DMS53 (cell line): ENCODE measurements at places on chromosomes 11 and 22.
A peak's percentile ranks its signal among the peaks of the same experiment; 100 is the strongest.

DNA sequence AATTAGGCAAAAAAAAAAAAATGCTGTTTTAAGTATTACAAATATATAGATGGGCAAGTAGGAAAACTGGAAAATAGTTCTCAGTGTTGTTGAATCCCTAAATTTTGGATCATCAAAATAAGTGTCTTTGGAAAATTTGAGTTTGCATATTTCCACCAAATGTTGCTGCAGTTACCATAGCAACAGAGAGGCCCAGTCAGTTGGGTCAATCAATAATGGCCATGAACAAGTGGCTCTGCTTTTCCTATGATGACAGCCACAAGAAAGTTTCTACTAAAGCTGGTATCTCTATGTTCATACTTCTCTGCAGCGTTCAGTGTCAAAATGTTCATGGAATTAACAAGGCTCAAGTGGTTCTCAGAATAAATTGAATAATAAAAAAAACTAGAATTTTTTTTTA lies 79.1 kb downstream of the SERGEF start:
- DNase-seq: peak; percentile 57

DNA sequence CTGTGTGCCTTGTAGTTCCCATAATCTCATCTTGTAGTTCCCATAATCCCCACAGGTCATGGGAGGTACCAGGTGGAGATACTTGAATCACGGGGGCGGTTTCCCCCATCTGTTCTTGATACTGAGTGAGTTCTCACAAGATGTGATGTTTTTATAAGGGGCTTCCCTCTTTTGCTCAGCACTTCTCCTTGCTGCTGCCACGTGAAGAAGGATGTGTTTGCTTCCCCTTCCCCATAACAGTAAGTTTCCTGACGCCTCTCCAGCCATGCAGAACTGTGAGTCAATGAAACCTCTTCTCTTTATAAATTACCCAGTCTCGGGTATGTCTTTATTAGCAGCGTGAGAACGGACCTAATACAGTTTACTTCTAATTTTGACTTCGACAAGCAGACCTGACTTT lies 14.0 kb upstream of the SMIM38 start:
- no peak for DNase-seq

DNA sequence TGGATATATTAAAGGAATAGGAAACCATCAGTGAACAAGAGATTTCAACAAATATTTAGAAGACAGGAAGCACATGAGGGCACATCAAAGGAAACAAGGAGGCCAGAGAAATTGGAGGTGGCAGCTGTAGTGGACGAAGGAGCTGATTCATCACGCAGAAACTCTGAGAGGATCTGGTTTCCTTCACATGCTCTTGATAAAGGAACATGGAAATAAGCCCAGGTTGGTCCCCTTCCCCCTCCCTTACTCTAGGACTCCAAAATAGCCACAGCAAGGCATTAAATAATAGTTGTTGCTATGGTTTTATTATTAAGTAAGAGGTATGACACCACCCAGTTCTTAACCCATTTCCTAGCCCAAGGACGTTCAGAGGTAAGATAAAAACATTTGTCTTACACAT lies 11.3 kb downstream of the IZUMO1R start:
- DNase-seq: no peak

DNA sequence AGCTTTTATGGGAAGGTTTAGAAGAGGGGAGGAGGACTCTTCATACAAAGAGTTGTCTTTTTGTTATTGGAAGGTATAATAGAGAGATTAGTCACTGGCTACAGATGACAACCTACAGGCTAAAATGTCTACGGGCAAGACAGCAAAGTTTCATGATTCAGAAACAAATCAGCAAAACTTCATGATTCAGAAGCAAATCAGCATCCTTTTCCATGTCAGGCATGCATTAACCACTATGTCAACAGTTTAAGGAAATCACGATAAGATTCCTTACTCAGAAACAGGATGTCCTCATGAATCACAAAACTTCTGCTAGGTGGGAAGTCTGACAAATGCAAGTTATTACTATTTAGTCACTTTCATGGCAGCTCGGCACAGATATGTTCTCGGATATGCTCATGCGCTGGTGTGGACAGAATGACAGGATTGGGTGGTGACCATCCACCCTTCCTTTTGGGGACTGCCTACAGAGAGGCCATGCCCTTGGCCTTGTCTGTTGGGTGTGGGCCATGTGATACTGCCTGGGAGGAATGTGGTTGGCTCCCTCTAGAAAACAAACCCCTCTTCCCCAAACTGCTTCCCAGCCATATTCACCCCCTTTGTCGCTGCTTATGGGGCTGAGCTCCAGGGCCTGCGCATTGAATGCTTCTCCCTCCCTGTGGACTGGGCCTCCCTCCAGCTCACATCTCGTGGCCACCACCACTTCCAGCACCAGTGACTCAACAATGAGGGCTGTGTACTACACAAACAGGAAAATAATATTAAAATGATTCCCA lies 10.1 kb downstream of the C11orf91 start:
- no peak for DNase-seq

- DNase-seq: peak; percentile 40
These were observed 29.9 kb downstream of the GAL start for GRCh38 chr11:68714060-68714856.

- DNase-seq: peak; percentile 92
These were observed 27.3 kb downstream of the ARHGEF17 start for GRCh38 chr11:73335204-73335923.

DNA sequence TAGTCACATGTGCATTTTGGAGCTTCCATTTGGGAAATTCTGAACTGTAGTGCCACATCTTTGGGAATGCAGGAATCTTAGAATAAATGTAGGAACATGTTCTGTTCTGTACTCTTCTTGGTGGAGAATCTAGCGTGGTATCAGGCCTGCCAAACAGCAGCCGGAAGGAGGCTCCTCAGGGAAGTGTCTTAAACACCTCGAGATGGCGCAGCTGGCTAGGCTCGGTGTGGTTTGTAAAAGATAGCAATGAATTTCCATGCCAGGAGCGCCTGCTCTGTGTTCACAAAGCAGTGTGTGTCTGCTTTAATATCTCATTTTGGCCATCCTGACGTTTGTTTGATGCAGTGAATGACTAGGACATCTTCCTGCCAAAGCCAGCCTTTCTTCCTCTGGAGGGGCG lies 145.1 kb downstream of the ATXN10 start:
- DNase-seq: no peak

DNA sequence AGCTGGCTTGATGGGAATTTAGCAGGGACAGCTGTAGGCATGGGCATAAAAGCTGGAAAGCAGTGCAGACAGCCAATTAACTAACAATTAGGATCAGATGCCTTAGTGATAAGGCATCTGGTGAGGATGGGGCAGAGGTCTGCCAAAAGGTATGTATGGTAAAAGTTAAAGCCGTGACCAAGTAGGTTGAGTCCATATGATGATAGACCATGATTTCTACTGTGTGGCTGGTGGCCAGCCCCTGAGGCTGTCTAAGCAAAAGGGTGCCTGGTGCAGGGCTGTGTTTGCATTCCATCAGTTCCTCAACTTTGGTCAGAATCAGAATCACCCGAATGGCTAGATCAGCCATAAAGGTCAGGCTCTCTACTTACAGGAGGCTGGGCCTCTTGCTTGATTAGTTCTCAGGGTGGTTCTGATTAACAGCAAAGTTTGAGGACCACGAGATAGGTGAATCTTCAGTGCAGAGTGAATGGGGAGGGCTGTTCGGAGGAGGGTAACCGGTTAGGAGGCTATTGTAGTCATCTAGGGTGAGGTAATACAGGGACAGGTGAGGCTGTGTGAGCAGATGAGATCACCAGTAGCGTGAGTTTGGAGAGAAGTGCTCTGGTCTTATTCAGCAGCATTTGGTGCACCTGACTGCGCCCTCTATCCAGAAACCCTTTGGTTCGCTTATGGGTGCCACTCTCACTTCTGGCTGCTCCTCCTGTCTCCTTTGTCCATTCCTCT lies 27.2 kb downstream of the PPFIBP2 start:
- DNase-seq: peak; percentile 60

DNA sequence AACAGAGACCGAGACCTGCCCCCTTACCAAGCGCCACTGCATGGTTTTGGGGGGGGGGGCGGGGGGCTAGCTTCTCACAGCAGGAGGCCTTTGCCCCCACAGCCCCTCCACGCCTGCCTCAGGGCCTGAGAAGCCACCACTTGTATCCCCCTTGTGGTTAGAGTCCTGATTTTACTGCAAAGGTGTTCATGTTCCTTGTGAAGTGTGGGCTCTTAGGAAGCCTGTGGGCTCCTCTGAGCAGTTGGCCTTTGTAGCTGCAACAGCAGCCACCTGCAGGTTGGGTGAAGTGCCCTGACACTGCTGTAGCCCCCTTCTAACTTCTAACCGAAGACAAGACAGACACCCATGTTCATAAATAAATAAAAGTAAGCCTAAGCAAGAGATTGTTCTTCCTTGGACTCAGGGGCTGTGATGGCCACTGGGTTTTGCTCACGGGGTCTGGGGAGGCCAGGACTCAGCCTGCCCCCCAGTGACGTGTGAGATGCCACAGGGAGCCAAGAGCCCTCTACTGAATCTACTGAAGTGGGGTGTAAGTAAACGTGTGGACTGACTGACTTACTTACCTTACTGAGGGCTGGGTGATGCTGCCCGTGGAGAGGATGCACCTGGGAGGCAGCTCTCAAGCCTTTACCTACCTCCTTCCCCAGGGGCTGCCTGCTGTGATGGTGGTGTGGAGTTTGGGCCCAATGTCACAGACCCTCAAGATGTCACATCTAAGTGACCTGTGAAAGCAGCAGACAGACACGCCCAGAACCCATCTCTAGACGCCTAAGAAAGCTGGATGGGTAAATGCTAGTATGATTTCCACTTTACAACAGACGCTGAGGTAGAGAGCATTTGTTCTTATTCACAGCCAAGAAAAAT lies 25.8 kb downstream of the USP35 start:
- DNase-seq: no peak

- DNase-seq: peak; percentile 46
These were observed 4.2 kb downstream of the LGR4 start for GRCh38 chr11:27468209-27468994.

- no peak for DNase-seq
These were observed 71.2 kb upstream of the B3GAT1 start for GRCh38 chr11:134483291-134483690.

GRCh38 chr22:21657360-21658032 lies 8.3 kb upstream of the PPIL2 start:
- DNase-seq: peak; percentile 85

DNA sequence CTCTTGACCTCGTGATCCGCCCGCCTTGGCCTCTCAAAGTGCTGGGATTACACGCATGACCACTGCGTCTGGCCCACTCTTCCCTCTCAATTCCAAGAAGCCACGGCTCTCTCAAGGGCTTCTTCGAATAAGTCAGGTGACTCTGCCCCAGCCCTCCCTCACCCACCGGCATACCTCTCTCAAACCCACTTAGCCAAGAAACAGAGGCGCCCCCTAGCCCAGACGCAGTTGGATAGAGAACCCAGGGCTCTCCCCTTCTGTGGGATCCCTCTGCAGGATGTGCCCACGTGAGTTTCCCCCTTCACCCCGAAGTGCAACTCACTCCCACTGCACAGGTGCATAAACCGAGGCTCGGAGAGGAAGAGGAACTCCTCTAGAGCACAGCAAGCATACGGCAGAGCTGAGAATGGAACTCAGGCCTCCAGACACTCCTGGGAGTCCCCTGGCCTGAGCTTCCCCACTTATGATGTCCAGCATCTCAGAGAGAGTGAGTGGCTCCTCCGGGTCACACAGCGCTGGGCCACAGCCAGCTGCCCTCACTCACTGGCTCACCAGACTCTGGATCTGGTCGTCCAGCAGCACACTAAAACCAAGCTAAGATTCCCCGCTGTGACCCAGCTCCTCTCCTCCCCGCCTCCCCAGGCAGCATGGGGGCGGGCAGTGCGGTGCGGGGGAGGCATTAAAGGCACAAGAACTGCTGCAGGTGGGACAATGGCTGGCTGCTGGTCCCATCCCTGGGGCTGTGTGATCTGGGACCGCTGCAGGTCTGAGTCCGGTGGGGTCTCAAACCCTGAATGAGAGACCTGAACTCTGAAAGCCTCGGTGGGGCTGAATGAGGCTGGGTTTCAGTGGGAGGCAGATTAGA lies 16.8 kb upstream of the RGL4 start:
- no peak for DNase-seq

DNA sequence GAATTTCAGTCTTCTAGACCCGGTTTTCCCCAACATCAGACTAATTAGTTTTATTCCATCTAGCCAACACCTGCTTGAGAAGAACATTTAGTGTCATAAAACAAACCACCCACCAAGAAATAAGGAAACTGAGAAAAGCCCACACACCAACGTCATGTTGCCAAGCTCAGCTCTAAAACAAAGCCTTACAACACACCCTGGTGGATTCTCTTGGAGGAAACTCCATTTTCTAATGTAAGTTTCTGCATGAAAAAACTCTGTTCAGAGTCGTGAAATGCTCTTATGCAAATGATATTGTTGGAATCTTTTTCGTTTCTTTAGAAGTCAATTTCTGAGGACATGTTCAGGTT lies 105.0 kb upstream of the RAG2 start:
- no peak for DNase-seq

DNA sequence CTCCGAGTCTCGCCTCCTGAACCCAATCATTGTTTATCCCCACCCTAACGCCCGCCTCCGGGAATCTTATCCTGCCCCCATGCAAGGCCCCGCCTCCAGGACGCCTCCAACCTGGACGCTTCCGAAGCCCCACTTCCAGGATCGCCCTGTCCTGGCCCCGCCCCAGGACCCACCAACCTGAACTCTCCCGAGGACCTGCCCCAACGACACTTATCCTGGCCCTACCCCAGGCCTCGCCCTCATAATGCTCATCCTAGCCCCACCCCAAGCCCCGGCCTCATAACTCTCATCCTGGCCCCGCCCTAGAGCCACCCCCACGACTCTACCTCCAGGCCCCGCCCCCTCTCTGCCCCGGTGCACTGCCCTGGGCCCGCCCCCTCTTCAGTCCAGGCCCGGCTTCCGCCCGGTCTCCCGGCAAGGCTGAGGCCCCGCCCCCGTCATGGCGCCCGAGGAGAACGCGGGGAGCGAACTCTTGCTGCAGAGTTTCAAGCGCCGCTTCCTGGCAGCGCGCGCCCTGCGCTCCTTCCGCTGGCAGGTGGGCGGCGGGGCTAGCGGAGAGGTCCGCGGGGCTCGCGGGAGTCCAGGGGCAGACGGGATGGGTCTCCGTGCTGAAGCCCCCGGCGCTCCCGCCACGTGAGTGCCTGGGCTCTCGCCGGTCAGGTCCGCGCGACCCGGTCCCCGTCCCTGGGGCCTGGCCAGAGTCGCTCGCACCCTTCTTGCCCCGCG lies 45.7 kb upstream of the DEFB108B start:
- peak; percentile 100 for DNase-seq

GRCh38 chr11:129117595-129118350 lies 74.4 kb downstream of the ARHGAP32 start:
- DNase-seq: peak; percentile 80

DNA sequence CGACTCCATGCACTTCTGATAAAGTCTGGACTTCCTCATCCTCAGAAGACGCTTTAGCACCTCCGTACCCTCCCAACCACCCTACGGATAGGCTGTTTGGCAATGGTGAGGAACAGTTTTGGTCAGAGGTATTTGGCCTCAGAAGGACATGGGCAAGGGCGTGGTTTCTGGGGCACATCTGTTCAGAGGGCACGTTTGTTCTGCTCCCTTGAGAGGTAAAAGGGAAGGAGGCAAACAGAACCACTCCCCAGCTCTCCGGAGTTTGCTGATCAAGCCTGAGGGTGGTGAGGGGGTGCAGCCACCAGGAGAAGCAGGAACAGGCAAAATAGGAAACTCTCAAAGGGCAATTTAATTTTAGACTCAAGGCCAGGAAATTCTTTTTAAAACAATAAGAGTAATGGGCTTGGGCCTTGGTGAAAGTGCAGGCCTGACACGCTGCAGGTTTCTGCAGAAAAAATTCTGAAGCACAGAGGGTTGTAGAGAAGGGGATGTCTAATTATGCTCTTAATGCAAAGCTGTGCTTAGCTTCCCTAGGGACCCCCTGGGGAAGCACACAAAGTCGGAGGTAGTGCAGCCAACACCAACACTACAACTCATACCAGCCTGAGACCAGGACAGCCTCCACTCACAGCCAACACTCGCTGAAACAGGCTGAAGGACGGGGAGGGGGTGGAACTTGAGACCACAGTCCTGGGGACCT lies 23.3 kb downstream of the ETS1 start:
- no peak for DNase-seq
